Trophoblast cell (in vitro differentiated cells and primary cell): ENCODE measurements at places on chromosomes 1 and 21.
A peak's percentile ranks its signal among the peaks of the same experiment; 100 is the strongest.

DNA sequence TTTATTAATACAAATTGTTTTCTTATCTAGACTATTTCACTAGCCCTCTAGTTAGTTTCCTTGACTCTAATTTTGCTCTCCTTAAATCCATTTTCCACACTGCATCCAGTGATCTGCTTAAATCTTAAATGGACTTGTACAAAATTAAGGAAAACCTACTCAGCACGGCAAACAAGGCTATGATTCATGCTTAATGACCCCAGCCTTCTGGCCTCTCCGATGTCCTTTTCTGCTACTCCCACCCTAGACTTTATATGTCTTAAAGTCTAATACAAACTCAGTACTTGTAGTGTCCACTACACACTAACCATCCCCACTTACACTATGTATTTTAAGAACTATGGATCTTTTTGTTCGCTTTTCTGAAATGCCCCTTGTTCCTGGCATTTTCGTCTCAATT is 2.2 kb downstream of the TMED5 start:
- peak; percentile 7 for DNase-seq

DNA sequence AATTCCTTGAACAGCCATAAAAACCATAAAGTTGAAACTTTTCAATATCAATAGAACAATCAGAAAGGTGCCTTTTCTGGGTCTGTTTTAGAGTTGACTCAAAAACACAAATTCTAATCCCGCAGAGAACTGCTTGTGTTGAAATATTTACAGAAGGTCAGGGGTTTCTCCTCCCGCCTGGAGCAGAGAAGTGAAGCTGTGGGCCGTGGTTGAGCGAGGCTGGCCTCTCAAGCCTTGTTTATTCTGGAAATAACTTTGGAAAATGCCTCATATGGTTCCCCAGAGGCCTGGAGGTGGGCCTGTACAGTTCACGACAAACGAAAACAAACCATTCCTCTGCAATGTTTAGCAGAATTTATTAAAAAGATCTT is 90.8 kb upstream of the ERRFI1 start:
- no peak for DNase-seq

- no peak for DNase-seq
These were observed 1041.3 kb upstream of the ADGRL4 start for GRCh38 chr1:80047791-80048190.

- DNase-seq = peak; percentile 25
These were observed 11.9 kb downstream of the PHTF1 start for GRCh38 chr1:113747376-113747775.

- no peak for DNase-seq
These were observed 296 bp upstream of the RNPEP start for GRCh38 chr1:201982082-201982622.

GRCh38 chr1:97505816-97506215 is 415.0 kb downstream of the DPYD start:
- no peak for DNase-seq

GRCh38 chr1:246479061-246479460 is 28.0 kb downstream of the SMYD3 start:
- no peak for DNase-seq

DNA sequence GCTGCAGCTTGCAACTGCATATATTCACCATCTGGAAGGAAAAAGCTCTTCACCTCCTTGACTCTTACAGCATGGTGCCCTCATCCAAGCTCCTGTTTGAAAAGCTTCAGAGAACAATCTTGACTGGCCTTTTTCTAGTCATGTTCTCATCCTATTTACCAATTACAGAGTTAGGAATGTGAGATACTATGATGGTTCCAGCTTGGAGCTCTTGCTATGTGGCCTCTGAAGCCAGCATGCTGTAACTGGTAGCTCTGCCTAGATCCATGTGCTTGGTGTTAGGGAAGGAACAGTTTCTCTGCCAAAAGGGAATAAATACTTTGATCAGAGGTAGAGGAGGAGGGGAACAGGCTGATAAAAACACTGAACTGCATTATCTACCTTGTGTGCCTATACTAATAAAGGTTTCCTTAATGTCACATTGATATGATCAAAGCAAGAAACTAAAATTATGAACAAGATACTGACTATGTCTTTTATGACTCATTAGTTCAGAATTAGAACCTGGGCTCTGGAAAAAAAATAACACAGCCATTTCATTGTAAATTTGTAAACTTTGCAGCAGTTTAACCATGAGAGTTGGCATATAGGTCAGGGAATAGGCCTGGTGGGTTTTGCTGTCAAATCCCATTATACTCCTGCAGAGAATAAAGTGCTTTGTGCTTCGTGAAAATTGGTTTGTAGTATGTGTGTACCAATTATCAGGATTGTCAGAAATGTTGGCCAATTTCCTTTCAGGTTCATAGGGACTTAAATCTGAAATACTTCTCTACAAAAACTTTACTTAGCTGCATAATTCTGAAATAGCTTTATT is 92.7 kb downstream of the LEPR start:
- DNase-seq = peak; percentile 87

DNA sequence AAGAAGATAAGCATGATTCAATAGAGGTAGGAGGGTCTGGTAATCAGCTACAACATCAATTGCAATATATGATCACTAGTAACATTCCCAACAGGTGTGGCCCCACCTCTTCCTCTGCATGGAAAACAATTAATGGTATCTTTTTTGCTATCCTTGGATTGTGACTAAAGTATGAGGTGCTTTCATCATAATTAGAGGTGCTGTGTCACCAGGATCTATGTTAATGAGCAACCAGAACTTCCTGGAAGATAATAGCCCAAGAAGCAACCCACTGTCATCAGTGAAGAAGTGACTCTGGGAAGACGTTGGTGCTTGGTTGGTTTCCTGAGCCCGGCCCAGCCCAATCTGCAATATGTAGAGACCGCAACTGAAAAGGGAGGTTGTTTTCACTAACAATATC is 167.2 kb downstream of the SETD4 start:
- DNase-seq = no peak

GRCh38 chr1:109441069-109441468 is 14.8 kb upstream of the PSMA5 start:
- DNase-seq = no peak

- DNase-seq = peak; percentile 99
These were observed 22.7 kb upstream of the IFNGR2 start for GRCh38 chr21:33380483-33380998.

GRCh38 chr1:221801773-221802516 is 60.1 kb upstream of the DUSP10 start:
- DNase-seq = no peak

DNA sequence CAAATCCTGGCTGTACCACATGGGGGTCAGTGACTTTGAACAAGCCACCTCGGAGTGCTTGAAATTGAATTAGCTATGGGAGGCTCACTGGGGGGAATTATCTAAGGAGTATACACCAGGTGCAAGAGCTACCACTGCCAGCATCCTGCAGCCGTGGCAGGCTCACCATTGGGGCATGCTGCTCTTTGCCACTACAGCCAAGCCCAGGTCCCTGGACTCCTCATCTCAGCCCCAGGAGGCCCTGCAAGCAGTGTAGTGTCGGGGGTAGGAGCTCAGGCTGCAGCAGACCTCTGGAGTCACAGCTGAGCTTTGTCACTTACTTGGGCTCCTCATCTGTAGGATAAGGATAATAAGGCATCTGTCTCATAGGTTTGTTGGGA is 35.3 kb downstream of the ACOT11 start:
- DNase-seq = no peak

- no peak for DNase-seq
These were observed 313.5 kb downstream of the DISC1 start for GRCh38 chr1:231940116-231940515.

DNA sequence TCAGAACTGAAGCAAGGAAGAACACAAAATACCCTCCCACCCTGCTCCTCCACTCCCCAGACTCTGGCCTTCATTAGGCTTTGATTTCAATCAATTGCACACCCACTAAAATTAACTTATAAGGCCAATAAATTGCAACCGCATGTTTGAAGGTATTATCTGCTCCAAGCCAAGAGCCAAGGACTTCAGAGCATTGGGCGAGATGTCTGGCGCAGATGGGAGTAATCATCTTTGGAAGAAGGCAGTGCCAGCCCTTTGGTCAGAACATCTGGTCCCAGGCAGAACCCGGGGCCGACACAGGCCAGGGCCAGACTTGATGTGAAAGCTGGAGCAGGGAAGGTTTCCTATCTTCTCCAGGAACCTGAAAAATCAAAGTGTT is 60.0 kb downstream of the SLC66A1 start:
- no peak for DNase-seq

DNA sequence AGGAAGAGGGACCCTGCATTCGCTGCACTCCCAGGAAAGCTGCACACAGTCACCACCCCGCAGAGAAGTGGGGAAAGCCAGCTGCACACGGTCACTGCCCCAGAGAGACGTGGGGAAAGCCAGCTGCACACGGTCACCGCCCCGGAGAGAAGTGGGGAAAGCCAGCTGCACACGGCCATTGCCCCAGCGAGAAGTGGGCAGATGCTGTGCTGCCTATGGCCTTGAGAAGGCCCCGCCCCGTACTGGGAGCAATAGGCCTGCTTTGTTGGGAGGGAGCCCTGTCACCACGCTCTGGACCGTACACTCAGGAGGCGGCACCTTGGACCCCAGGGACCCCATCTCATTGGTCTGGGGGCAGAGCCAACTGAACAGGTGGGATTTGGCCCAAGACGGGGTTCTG is 4.3 kb upstream of the GPR153 start:
- DNase-seq = no peak

DNA sequence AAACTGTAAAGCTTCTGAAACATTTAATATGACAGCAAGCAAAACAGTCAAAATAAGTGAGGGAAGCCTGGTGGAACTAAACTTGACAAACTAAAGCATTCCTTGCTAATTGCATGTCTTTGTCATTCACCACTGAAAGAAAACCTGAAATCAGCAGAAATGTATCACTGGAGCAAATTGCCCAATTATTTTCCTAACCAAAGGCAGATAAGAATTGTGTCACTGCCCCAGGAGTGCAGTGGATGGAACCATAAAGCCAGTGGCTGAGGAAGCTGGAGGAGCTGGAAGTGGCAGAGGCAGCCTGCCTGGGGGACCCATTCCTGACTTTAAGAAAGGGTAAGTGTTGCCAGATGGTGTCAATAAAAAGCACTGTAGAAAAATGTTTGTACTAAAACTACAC is 2.7 kb upstream of the SLC30A10 start:
- no peak for DNase-seq

DNA sequence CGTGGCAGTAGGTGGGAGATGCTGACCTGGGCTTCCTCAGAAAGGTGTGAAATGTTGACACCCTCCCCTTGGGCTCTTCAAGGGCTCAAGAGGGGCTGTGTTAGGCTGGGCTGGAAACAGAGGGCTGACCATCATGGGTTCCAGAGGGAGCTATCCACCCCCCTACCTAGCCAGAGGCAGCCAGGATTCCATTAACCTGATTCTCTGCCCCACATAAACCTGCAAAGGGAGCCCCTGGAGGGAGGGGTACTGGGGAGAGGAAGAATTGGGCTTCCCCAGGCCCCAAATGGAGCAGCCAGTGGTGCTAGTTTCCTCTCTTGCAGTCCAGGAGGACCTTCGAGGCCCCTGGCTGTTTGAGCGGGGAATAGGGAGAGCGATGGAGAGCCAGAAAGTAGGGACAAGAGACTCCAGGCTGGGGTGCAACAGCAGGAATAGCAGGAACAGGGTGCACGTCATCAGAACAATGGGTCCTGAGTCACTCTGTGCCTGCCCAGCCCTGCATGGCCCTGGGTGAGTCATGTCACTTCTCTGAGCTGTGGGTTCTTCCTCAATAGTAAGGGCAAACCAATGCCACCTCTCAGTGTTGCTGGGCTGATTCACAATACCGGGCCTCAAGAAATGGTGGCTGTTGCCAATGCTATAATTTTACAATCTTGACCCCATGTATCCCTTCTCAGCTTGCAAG is 121.2 kb downstream of the EPHB2 start:
- DNase-seq = peak; percentile 80

DNA sequence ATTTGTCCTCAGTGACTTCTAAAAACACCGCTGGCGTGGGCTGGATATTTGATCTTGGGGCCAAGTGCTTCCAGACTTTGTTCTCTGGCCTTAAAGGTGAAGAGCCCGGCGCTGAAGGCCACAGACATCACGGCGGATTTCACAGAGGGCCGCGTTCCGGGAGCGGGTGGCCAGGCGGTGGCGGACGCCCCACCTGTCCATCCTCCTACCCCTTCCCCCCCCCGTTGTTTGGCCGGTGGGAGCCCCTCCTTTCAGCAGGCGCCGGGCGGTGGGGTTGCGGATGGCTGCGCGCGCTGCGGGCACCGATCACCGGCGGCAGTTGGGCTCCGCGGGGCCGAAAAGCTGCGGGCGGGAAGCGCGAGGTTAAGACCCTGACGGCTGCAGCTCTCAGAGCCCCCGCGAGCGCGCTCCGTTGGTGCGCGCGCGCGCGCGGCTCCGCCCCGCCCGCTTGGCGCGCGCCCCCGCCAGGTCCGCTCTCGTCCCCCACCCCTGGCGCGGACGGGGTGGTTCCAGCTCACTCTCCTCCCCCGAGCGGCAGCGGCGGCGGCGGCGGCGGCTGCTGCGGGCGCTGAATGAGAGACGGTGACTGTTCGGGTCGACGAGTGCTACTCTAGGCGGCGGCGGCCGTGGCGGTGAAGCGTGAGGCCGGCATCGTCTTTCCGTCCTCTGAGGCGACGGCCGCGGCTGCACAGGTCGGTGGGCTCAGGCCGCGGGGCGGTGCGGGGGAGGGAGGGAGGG is at the start of gene RALGPS2:
Gene RALGPS2 (plus strand): TSS at position 517 of the 738 bp plus-strand sequence. CDS start 51,521 bp downstream, outside the sequence.
- peak; percentile 85 for DNase-seq

DNA sequence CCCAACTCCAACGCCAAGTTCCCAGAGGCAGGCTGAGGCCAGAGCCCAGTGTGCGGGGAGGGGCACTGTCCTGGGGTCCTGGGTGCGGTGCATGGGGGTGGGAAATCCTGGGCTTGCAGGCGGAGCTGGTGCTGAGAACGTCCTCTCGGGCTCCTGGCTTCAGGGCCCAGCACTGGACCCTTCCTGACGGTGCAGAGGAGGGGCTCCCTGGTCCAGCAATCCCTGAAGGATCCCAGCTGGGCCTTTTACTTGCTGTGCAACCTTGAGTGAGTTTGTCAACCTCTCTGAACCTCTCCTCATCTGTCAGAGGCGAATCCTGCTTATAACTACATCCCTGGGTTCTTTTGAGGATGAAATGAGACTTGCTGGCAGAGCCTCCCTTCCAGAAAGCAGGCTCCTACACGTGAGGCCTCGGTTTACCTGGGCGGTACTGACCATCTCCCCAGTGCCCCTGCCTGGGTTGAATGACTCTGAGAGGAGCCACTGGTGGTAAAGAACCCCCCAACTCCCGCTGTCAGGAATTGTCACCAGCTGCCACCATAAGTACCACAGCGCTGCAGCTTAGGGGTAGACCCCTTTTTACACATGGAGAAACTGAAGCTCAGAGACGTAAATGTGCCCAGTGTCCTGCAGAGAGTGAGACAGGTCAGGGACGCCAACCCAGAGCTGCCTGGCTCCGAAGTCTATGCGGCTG is 77.3 kb downstream of the DHRS3 start:
- DNase-seq = no peak

GRCh38 chr1:243549791-243550190 is 293.9 kb downstream of the SDCCAG8 start:
- DNase-seq = peak; percentile 83

DNA sequence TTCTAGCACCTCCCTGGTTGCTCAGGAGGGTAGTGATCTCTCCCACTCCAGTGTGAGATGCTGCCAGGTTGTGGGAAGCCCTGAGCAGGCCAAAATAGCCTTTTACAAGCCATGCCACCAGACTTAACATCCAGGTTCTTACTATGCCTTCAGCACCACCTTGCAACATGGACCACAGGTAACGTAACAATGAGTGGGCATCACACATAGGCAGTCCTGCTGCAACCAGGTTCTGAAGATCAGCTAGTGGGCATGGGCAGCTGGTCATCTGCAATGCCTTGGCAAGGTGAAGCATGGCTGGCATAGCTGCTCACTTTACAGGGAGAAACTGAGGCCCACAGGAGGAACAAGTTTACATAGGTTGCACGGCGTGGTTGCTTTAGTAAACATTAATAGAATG is 40.7 kb downstream of the DHCR24 start:
- no peak for DNase-seq

GRCh38 chr1:171805395-171806115 is 24.1 kb downstream of the METTL13 start:
- no peak for DNase-seq
